ENCODE measurements at places on chromosomes 7 and 10.

DNA sequence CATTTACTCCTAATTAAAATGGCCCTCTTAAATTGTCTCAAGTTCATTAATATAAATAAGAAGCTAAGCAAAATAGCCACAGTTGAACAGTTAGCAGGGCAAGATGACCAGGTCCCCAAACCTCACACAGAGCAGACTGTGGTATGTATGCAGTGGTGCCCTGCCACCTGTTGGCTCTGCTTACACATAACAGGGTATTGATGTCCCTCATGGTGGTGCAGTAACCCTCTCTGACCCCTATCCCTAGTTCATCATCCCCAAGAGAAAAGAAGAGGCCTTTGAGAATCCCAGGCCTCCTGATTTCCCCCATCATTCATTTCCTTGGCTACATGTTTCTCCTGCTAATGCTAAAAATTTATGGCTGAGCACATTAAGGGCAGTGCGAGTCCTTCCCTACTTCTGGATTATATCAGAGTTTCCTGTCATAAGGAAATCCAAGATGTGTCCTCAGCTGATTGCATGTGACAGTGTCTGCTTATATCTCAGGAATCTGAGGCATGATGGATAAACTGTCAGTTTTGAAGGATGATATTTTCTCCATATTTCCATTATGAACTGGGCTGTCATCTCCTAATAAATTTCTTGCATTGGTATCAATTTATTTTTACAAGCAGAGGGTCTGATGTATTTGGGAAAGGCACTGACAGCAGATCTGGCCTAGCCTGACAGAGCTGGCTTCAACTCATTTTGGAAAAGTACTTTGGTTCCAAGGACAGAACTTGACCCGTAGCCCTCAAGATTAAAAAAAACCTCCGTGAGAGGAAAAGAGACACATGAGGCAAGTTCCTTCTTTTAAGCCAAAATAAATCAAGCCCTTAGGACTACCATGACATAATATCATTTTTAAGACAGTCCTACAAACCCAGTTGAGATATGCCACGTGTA lies 880.6 kb downstream of the LRMDA start:
- no peak for DNase-seq

DNA sequence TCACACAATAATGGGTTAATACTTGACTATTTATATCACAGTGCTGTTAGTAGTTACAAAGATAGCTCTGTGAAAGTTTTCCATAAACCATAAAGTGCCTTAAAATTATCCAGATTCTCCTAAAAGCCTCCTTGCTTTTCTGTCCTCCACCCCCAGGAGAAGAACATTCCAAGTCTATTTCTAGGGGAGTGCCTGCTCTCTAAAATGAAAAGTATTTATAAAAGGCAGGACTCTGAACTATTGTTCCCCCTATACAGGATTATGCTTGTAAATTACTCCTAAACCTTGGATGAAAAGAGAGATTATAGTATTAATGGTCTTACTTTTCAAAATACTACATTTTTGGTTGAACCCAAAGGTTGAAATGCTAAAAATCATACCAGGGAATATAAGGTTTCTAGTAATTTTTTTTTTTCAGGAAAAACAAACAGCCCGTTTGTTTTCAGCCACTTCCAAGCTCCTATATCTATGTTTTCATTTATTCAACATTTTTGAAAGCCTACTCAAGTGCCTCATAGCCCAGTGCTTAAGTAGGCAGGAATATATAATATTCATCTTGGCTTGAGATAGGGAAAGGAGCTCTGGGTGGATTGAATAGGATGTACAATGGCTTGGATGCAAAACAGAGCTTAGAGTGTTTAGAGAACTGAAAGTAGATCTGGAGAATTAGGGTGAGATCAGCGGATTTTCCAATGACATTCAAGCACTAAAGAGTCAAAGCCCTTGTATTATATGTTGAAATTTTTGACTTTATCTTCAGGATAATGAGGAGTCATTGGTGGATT lies 320.7 kb downstream of the GPR37 start:
- DNase-seq = no peak

DNA sequence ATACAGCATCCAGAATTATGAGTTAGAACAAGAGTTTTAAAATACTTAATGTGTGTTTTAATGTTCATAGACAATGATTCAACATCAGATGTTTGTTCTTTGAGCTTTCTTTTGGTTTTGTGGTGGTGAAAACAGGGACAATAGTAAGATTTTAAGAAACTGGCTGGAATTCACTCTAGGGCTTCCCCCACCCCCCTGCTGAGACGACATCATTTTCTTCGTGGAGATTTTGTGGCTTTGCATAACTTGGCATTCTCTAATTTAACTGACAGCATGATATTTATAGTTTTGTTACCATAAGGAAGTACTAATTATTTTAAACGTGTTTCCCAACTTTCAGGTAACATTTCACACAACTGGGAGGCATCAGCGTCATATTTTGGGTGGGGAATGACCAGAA lies 184.1 kb downstream of the BICC1 start:
- DNase-seq = no peak

- DNase-seq = no peak
Measured at GRCh38 chr7:837001-837400, 4.7 kb downstream of the SUN1 start.

- no peak for DNase-seq
Measured at GRCh38 chr10:86652361-86653202, 1.8 kb upstream of the OPN4 start.

DNA sequence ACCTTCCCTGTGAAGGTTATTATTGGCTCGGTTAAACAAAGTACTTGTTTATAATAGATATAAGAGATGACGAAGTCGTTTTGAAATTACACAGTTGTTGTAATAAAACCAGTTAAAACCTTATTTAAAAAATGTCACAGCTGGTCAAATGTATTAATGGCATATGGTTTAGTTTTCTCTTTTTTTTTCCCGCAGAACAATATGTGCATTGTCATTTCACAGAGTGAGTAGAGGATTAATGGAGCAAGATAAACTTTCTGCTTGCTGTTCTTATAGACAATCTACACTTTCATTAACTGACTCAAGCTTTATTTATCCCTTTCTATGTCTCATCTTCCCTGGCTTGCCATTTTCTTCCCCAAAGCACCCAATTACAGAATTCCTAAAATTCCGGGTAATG lies 404.3 kb upstream of the NPVF start:
- no peak for DNase-seq

DNA sequence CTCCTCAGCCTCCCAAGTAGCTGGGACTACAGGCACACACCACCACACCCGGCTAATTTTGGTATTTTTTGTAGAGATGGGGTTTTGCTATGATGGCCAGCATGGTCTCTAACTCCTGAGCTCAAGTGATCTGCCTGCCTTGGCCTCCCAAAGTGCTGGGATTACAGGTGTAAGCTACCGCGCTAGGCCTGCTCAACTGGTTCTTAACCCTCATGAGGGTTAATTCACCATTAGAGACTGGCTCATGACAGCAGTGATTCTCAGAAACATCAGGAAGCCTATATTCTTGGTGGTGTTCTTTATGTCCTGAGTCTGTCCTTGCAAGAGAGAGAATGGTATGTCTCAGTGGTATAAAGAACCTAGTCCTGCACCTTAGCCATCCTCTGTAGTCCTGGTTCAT lies 10.4 kb upstream of the NT5C2 start:
- no peak for DNase-seq

- DNase-seq = no peak
Measured at GRCh38 chr7:13860734-13861133, 128.7 kb downstream of the ETV1 start.

- no peak for DNase-seq
Measured at GRCh38 chr10:99236627-99237309, 1.1 kb upstream of the HPSE2 start.

- DNase-seq = no peak
Measured at GRCh38 chr10:133308421-133309099, at the start of the genes TUBGCP2 and ZNF511. TSS of gene TUBGCP2 (minus strand) at chr10:133308872. CDS start at chr10:133302941, 5,931 bp downstream. TSS of gene ZNF511 (plus strand) at chr10:133308914. CDS start at chr10:133308944, 30 bp downstream.

GRCh38 chr10:98617906-98618520 lies 171.3 kb upstream of the HPS1 start:
- no peak for DNase-seq

- no peak for DNase-seq
Measured at GRCh38 chr7:36898186-36898585, 173.9 kb upstream of the AOAH start.

DNA sequence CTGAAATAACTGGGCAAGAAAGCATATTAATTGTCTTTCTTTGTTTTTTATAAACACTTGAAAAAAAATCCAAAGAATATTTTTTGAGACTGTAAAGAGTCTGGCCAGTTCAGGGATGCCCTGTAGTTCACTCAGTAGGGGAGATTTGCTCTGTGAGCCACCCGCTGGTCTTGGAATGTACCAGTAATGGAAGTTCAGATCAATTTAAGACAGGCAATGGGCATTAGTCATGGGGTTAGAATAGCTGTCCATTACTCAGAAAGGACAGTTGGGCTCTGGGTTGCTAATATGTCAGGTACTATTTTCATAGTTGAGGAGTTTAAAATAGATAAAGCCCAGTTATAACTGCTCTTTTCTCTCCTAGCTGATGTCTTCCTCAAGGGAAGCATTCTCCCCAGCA lies 38.7 kb downstream of the A1CF start:
- DNase-seq = no peak

GRCh38 chr10:70359017-70359550 lies 23.3 kb downstream of the LRRC20 start:
- DNase-seq = no peak

DNA sequence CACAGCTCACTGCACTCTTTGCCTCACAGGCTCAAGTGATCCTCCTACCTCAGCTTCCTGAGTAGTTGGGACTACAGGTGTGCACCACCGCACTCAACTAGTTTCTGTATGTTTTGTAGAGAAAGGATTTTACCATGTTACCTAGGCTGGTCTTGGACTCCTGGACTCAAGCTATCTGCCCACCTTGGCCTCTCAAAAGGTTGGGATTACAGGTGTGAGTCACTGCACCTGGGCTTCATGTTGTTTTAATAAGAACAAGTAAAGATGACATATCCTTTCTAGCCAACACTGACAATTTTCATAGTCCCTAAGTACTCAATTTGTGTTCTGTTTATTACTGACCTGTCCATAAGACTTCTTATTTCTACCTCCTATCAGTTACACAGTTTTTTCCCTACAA lies 16.8 kb downstream of the SEMA3C start:
- no peak for DNase-seq

GRCh38 chr7:27165089-27165995 lies at the start of gene HOXA9:
TSS of gene HOXA9 (minus strand) at chr7:27165537. CDS start at chr7:27165457, 80 bp downstream.
- DNase-seq = no peak

DNA sequence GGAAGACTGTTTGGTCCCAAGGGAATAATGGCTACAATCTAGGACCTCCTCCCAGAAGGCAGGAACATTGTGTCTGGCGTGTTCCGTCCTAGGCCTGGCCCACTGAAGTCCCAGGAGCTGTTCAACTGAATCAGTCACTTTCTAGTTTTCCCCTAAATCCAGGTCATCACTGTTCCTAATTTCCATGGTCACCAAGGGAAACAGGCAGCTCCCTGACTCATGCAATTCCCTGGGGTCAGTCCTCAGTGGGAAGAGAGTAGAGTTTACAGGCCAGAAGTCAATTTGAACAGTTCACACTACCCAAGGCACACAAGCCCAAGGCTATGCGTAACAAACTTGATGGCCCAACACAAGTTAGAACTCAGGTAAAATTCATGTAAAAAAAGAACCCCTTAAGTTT lies 44.0 kb downstream of the CREB3L2 start:
- DNase-seq = no peak

GRCh38 chr7:132739271-132739955 lies 163.1 kb upstream of the PLXNA4 start:
- DNase-seq = no peak

DNA sequence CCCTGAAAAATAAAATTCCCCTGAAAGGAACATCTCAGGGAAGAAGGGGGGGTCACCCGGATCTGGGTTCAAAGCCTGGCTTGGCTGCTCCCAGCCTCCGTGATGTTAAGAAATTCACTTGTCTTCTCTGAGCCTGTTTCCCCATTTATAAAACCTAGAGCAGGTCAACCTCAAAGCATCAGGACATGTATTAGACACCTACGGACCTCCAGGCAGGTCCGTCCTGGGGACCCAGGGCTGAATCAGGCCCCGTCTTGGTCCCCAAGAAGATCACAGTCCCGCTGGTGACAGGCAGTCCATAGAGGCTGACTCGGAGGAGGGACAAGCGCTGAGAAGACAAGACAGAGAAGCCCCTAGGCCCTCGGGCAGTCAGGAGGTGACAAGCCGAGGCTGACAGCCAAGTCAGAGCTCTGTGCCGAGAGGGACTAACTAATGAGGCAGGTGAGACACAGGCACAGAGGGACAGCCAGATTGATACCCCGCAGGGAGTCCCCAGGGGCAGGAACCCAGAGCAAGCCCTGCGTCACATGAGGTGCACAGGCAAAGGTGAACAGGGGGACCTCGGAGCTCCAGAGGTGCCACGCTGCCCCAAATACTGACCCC lies 2.9 kb downstream of the MYL10 start:
- DNase-seq = no peak

GRCh38 chr7:1513657-1514095 lies 9.5 kb upstream of the INTS1 start:
- DNase-seq = no peak

DNA sequence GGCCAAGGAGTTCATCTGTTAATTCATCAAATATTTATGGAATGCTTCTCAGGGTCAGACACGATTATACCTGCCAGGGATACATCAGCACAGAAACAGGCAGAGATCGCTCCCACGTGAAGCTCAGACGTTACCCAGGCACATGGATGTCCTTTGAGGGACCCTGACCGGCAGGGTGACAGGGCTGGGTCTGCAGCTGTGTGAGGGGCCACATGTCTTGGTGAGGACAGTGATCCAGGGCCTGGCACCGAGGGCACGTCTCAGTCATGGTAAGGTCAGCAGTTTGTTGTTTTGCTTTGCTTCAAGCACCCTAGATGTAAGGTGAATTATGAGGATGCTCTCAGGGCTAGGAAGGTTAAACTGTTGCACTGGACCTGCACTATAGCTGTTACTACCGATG lies 227.9 kb downstream of the WDR37 start:
- no peak for DNase-seq

DNA sequence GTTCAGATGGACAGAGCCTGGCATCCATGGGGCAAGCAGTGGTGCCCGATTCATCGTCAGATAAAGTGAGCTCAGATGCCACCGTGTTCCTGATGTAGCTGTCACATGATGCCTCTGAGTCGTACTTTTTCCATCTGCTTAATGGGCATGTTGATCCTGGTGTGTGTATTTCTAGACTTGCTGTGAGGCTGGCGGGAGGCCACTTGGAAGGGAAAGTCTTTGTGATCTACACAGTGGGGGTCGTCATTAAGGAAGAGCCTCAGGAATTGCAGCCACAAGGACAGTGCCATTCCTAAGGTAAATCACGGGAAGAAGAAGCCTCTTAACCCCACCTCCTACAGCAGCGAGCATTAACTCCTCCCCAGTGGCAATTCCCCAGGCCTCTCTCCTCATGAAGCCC lies 63.0 kb downstream of the RGS10 start:
- DNase-seq = no peak
